IMR-90 (cell line): ENCODE measurements at places on chromosomes 3 and 15. TPM values are rescaled to one million over a fixed set of nuclear protein-coding genes. Genes with fewer than 3 reads are reported as not detected.

- no peak for DNase-seq
These were observed 94.1 kb upstream of the STRIT1 start for GRCh38 chr3:155387571-155387970.

- no peak for DNase-seq
These were observed 8.0 kb upstream of the CCDC33 start for GRCh38 chr15:74227968-74228722.

Gene ARL13B
- total RNA-seq, result 2.7 and 6.7 TPM in 2 replicates

Gene MKRN3
- under 0.01 and 0.56 TPM in 2 replicates for total RNA-seq

DNA sequence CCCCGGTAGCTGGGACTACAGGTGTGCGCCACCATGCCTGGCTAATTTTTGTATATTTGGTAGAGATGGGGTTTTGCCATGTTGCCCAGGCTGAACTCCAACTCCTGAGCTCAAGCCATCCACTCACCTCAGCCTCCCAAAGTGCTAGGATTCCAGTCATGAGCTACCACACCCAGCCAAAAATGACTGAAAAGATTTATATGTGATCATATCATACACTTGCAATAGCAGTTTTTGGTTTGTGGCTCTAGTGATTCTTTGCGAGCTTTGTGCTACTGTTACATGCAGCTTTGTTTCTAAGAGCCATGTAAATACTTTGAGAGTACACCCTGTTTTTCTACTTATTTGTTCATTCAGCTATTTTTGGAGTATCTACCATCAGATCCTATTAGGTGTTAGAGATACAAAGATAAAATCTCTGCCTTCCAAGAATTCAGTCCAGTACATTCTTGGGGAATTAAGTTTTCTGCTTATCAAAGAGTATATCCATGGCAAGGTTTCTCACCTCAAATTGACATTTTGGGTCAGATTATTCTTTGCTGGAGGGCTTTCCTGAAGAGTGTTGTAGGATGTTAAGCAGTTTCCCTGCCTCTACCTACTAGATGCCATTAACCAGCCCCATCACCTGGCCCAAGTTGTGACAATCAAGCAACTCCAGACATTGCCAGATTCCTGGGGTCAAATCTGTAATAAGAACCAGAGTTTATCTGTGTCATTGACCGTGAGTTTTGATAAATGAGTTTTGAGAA lies 15.0 kb downstream of the SNAP23 start:
- no peak for DNase-seq

Gene OIP5
- 4.1 and 7.5 TPM in 2 replicates for total RNA-seq

DNA sequence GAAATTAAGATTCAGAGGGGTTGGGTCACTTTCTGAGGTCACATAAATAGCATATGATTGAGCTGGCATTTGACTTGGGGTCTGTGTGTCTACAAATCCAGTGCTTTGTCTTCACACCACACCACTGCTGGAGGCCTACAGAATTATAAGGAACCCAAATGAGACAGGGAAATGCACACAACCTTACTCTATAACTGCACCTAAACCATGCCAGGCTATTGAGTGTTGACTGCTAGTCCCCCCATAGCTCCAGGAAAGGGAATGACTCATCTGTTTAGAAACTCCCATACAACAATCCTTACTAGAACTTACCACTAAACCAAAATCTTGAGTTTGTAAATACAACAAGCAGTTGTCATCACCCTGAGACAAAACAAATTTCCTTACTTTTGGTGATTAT lies 16.9 kb upstream of the TSC22D2 start:
- DNase-seq, result peak; percentile 68

DNA sequence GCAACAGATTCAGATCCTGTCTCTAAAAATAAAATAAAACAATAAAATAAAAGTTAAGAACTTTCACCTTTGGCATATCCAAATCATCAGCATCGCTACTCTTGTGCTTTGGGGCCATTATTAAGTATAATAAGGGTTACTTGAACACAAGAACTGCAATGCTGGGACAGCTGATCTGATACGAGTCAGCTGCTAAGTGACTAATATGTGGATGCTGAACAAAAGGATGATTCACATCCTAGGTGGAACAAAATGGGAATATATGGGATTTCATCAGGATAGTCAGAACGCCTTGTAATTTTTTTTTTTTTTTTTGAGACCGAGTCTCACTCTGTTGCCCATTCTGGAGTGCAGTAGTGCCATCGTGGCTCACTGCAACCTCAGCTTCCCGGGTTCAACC lies 29.7 kb downstream of the BUB1B start:
- DNase-seq, result peak; percentile 83

Gene PIF1
- total RNA-seq, result 3.9 and 5.3 TPM in 2 replicates

- DNase-seq, result peak; percentile 25
These were observed 46.5 kb downstream of the EXOG start for GRCh38 chr3:38542401-38543298.

Gene CSNK1G1
- 26.7 and 29.4 TPM in 2 replicates for total RNA-seq

- peak; percentile 37 for DNase-seq
These were observed 57.0 kb downstream of the DUT start for GRCh38 chr15:48388016-48388851.

Gene HLTF
- total RNA-seq, result 39.1 and 48.0 TPM in 2 replicates

DNA sequence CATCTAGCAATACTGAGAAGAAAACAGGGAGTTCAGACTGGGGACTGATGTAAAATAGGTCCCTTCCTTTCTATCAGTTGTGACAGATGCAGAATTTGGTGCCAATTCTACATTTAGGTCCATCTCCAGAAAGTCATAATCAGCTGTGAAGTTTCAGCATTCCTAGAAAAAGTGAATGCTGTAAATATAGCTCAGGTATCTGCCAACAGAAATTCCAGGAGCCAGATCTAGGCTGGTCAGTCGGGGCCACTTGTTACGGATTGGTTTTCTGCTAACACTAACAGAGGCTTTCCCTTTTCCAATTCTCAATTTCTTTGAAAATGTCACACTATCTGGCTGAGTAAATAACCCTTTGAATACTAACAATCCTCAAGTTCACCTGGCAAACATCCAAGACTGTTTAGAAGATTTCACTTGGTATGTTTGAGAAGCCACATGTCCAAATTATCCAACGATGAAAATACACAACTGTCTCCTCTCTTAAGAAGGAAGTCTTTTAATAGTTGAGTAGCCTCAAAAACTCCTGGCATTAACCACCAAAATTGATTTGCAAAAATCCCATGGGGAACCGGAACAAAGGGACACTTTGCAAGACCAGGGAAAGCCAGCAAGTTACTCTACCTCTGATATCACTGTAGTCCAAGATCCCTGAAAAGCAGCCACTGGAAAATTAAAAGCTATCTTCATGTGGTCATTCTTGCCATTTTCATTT lies 222.3 kb downstream of the ZMAT3 start:
- no peak for DNase-seq

DNA sequence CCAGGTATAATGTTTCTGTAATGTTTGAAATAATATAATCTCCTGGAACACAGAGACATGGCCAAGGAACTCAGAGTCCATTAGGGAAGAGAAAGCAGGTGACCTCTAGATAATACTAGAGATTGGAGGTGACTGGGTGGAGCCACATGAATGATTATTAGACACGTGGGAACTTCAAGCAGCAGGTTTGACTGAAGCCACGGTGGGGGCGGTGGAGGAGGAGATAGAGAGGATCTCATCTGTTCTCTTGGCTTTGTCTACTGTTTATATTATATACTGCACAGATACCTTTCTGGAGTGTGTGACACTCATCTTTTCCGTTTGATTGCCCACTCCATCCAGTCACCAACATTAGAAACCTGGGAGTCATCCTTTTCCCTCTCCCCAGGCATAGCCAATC lies 33.7 kb downstream of the KIF7 start:
- DNase-seq, result no peak

DNA sequence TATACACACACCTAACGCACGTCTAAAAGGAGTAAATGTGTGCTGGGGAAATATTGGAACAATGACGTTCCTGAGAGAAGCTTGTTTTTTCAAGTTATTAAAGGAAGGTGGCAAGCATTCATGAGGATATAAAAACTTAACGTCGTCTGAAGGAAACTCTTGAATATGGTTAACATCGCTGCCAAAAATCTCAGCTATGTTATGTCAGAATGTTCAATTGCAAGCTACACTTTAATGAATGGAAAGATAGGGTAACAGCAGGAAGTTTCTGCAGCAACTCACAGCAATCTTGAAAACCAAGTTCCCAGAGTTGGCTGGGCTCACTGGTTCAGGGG lies 54.3 kb upstream of the MEF2A start:
- DNase-seq, result peak; percentile 61

DNA sequence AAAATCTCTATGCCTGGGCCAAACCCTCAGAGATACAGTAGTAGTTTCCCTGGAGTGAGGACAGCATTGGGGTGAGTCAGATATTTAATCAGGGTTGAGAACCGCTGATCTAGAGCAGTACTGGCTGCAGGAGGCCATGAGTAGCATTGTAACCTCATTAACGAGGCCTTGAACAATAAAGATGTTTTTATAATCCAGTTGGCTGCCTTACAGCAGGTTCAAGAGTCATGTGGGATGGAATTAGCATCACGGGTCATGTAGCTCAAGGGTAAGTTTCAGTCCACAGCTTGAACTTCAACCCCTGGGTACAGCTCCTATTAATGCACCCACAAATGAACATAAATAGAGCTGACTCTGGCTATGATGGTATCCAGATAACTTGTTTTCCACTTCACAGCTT lies 5.1 kb downstream of the HPS3 start:
- peak; percentile 41 for DNase-seq

DNA sequence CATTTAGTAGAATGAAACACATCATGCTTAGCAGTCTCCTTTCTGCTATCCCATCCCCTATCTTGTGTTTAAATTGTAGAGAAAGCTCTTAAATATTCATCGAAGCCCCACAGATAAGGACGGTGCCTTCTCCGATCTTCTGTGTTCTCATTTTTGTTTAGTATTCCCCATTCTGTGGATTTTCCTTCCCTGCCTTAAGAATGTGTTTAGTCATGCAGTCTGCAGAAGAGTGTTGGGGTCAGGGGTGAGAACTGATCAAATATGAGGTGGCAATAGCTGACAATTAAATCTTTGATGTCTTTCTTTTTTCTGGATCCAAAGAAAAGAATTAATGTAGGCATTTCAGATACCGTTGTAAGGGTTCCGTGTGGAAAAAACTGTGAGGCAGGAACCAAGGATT lies 9.3 kb upstream of the ANKUB1 start:
- no peak for DNase-seq

- no peak for DNase-seq
These were observed 296.1 kb downstream of the VPS13C start for GRCh38 chr15:61764141-61764540.

DNA sequence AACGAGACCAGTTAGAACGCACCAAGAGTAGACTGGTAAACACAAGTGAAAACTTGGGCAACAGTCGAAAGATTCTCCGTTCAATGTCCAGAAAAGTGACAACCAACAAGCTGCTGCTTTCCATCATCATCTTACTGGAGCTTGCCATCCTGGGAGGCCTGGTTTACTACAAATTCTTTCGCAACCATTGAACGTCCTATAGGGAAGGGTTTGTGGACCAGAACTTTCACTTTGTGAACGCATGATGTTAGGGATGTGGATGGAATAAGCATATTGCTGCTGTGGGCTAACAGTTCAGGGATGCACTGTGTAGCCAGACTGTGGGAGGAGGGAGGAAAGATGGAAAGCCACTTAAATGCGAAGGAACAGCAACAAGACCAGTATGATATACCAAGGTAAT lies 34.9 kb upstream of the TBC1D23 start:
- no peak for DNase-seq

DNA sequence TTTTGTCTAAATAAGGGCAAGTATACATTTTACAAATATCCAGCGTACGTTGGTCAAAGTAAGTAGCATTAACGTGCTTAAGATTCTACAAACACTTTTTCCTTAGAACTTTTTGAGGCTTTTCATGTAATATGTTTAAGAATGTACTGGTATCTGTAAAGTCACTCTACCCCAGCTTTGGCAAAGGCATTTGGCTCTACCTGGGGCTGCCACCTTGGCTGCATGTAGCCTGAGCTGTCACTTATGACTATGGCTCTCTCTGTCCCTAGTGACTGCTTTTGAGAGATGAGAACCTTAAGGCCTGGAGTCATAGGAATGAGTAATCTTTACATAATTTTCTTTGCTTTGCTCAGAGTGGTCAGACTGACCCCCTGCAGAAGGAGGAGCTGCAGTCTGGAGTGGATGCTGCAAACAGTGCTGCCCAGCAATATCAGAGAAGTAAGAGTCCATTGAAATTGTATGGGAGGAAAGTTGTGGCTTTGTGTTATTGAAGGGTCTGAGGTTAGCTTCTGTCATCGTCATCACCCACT lies 61.2 kb downstream of the IQGAP1 start:
- peak; percentile 68 for DNase-seq

DNA sequence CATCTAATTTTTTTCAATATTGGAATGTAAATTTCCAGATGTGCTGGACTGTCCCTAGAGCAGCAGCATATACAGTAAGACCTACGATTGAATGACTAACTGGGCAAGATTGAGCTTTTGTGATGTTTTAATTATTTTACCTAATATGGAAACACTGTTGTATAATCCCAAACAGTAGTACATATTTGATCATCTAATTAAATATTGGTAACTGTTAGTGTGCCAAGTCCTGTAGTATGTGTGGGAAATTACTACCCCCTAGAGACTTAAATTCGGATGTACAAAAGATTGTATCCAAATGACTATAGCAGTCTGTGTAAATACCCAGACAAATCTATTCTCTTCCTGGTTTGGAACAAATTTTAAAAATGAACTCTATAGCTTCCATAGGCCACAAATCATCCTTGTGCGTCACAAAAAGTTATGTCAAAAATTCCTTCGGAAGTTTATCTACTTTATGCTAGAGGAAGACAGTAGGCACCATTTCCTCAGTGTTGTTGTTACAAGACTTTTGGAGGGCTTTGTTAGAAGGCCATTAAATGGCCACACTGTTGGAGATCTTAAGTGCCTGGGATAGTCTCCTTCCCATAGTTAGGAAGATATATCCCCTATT lies 41.6 kb downstream of the NKIRAS1 start:
- no peak for DNase-seq

Gene TRPM1
- 0.28 TPM in 1 of 2 replicates, not detected in the other for total RNA-seq

- DNase-seq, result no peak
These were observed 371.4 kb downstream of the ROBO2 start for GRCh38 chr3:77411334-77411733.

- DNase-seq, result no peak
These were observed 6.6 kb upstream of the RHCG start for GRCh38 chr15:89502867-89503595.

DNA sequence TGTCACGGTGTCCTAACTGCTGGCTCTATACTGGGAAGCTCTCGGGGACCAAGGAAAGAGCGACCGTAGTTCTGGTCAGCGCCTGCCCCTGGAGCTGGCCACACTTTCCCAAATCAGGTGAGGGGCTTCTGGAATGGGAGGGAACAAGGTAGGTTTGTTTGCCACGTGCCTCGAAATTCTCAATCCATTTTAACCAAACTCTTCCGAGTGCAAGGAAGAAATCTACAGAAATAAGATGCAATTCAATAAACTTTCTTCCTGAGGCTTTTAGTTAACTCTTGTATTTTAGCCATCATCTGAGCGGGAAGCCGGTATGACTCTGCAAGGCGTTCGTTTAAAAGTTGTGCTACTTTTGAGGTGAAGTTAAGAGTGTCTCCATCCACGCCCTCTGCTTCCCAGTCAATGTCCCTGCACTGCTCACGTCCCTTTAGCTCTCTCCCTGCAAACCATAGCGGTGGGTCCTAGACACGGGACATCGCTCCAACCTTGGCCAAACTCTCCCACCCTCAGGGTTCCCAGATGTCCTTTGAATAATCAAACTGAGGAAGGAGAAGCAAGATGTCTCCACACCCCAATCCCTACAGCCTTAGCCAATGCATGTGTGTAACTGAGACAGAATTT lies 597 bp downstream of the AGTR1 start:
- no peak for DNase-seq

GRCh38 chr15:38374029-38374428 lies 79.9 kb upstream of the FAM98B start:
- no peak for DNase-seq

- peak; percentile 91 for DNase-seq
These were observed 17.2 kb downstream of the IMPG2 start for GRCh38 chr3:101303089-101303731.
